Neuronal stem cell (in vitro differentiated cells): ENCODE measurements at places on chromosomes 2 and 18.

- DNase-seq: no peak
These were observed 537.5 kb upstream of the FSIP2 start for GRCh38 chr2:185201063-185201462.

DNA sequence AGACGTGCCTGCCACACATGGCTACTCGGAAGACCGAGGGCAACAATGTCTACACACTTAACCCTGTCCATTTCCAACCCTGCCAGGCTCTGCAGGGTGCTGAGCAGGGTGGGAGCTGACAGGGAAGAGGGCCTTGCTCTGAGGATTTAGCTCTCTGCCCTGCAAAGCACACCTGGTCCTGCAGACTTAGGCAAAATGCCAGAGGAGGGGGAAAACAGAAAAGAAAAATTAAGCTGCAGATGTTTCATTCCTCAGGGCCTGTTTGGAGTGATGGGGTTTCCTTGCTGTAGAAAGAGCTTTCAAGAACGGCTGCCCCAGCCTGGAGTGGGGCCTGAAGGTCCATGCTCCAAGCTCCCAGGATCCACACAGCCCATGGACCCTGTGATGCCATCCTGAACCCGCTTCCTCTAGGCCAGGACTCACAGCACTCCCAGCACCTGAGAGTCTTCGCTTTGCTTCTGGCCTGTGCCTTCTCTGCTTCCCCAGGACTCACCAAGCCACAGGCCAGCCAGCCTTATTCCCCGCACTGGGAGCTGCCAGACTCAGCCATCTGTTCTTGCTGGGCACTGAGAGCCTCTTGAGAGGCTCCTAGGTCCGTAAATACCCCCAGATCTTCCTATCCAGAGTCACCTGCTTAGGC is 9.1 kb upstream of the TEX51 start:
- DNase-seq: no peak

DNA sequence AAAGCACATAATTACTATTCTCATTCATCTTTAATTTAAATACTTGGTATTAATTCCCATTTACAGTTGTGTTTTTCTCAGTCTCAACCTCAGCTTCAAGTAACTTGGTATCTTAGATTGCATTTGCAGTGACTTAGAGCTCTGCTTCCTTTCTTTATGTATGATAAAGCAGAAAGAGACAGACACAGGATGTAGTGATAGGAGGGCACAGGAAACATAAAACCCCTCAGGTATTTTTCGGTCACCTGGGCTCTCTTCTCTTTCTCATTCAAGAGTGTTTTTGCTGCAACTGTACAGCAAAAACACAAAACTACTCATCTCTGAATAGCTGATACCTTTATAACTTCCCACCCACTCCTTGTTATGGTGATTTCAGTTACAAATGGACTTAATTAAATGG is 83.1 kb downstream of the KCTD18 start:
- no peak for DNase-seq

- DNase-seq: no peak
These were observed 1768.2 kb downstream of the SUCLG1 start for GRCh38 chr2:82690757-82691411.

DNA sequence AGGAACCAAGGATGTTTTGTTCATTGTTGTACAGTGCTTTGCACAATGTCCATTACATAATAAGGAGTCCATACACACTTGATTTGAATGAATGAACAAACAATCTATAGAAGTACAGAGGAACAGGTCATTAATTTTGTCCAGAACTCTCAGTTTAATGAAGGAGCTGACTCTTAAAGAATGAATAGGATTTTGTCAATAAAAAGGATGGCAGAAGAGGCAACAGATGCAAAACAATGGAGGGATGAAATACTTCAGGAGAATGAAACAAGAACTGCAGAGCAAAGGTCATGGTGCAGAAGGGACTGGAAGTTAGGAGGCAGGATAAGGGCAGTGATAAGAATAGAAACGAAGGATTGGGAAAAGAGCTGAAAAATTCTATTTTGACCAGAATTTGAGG is 28.7 kb upstream of the COL5A2 start:
- peak; percentile 6 for DNase-seq

DNA sequence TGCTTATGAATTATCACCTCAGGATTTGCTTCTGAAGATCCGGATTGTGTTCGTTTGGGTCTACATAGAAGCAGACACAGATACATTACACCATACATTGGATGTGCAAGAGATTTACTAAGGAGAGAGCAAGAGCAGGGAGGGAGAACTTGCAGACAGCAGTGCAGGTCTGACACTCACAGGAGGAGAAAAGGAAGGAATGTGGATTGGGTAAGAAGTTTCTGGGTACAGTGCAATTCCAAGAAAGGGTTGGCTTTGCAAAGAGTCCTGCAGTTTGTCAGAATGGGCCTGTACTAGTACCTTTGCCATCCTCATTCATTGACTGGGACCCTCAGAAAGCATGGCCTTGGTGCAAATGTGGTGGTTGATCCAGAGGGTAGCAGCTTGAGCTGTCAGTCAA is 4.8 kb upstream of the THOC1 start:
- DNase-seq: no peak

- no peak for DNase-seq
These were observed 22.5 kb upstream of the OTOF start for GRCh38 chr2:26500406-26500805.

GRCh38 chr2:145258903-145259579 is 739.1 kb upstream of the ZEB2 start:
- no peak for DNase-seq

DNA sequence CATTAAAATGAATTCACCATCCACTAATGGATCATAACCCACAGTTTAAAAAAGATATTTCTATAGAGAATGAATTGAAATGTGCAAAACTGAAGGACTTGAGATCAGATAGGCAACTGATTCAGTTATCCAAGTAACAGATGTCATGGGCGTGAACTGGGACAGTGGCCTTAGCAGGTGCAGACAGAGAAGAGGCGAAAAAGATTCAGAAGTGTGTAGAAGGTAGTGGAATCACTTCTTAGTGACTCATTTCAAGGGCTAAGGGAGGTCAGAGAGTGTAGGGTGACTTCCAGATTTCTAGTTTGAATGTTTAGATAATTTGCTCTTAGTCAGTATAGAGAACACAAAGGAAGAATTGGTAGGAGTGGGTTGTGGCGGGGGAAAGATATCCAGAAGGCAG is 79.7 kb downstream of the EHBP1 start:
- DNase-seq: no peak

GRCh38 chr2:189557373-189557772 is 23.2 kb downstream of the SLC40A1 start:
- DNase-seq: no peak

- no peak for DNase-seq
These were observed 80.8 kb downstream of the INPP5D start for GRCh38 chr2:233140978-233141377.

DNA sequence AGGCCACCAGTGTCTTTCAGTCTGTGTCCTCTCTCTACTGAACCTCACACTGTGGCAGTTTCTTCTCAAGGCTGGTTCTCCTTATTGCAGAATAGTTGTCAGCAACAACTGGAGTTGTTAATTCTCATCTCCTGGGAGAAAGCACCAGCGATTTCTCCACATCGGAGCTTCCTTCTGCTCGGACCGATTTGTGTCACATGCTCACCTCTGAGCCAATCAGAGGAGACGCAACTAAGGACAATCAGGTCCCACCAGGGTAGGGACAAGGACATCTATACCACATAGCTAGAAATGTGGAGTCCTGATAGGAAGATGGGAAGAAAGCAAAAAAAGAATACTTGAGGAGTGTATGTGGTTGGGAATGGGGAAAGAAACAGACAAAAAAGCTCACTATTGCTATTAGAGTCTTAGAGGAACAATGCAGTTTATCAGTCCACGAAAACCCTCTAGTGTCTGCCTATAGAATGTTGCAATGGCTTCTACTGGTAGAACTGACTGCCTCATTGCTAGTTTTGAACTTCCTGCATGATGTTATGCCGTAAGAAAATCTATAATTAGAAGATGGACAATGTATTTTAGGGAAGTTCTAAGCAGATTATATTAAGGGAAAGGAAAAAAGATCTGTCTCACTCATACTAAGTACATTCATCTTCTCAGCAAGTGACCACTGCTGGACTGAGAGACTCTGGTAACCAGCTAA is 169.7 kb downstream of the CDCA7 start:
- DNase-seq: no peak

DNA sequence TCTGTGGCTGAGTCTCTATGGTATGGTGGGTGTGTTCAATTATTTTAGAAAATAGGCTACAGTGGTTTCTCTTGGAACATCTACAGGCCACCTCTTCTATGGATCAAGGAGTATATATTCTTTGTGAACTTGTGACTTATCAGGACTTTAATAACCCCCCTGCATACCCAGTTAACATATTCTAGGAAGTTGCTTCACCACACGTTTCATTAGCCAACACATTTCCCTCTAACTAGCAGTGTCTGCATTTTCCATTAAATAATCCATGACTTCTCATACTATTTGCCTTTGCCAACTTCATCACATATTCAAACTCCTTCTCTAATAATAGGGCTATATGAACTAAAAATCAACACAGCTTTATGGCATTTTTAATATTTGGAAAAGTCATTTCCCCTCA is 187.6 kb upstream of the ARL4C start:
- DNase-seq: no peak

DNA sequence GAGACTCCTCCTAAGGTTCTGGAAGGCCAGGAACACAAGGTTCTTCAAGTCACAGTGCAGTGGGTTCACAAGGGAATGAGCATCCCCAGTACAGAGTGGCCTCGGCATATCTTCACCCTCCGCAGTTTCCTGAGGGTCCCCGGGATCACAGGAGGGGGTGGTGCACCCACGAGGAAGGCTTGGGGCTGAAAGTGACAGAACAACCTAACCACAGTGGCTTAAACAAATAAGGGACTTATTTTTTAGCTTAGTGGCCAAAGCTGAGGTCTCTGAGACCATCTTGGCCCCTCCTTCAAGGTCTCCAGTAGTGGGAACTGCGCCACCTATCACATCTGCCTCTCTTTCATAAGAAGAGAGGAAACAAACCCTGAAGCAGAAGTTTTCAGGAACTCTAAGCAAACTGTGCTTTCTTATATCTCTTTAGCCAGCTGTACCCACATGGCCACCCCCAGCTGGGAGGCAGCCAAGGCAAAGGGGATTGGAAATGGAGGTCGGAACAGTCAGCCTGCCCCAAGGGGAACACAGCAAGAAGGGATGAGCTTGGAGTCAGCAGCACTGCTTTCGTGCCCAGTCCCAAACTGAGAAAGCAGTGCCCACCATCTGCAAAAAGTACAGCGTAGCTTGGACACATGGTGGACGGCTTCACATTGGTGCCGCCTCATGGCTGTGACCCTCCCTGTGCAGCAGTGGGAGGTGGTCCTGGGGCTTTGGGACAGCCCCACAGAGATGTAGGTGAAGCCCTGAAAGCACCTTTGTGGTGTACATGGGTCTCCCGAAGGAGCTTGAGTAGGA is 260.0 kb upstream of the ID2 start:
- DNase-seq: no peak

GRCh38 chr18:77949355-77949973 is 699.8 kb downstream of the GALR1 start:
- no peak for DNase-seq

DNA sequence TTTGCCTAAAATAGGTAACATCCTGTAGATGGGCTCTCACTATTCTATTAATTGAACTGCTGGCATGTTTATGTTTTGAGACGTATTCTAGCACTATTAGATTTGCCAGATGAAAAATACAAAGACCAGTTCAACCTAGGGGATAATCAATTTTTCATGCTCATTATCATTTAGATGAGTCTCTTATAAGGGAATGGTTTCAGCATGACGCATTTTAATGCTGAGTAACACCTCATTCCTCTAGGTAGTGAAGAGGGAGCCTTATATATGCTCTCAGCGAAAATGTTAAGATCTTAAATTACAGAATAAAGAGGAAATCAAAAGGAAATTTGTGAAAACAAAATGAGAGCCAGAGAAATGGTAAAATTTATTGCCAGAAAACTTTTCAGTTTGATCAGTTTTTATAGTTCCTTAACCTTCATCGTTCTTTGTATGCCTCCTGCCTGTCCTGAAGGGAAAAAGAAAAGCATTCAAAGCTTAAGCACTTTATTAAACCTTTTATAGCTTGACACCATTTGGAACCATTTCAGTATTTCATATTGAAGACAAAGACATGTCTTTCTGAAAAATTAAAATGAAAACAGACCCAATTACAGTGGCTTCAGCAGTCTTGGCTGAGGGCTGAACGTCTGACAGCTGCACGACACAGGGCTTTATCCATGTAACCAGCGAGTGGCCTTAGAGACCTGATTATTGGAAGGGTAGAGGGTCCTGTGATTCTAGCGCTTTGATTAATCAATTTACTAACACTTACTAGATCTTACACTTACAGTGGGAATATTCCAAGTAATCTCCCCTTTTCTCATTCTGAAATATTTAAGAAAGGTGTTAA is 112.8 kb downstream of the ADCYAP1 start:
- DNase-seq: no peak

GRCh38 chr2:167940734-167941507 is 306.5 kb downstream of the STK39 start:
- DNase-seq: no peak

- DNase-seq: peak; percentile 32
These were observed 14.1 kb upstream of the ZSWIM2 start for GRCh38 chr2:186862869-186863709.

DNA sequence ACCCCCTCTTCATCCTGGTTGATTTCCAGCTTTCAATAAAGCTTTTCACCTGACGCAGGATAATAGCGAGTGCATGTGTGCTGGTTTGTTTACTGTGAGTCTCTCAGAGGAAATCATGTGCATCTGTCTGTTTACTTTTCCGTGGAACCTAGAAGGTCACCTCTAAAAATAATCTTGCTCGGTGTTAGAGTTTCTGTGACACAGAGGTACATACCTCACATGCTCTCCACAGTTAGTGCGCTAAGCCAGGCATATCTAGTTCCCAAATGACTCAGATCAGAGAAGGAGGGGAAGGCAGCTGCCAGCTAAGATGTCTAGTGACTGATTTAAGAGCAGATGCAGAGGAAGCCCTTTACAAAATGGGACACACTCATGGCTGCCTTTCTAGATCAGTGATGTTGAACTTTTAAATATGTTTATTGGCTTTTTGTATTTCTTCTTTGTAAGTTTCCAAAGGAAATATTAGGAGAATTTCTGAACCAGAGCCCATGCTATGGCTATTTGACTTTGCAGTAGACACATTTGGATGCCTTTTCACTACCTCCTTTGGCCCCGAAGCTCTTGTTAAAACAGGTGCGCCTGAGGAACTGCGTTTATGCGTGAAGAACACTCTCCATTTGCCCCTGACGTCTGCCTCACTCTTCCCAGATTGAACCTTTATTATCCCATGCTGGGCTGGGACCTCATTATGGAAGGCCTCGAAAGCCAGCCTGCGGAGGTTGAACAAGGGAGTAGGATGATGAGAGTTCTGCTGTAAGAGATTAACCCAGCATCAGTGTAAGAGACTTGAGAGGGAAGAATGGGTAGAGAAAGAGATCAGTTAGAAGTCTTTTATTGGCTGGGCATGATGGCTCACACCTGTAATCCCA is 145.6 kb downstream of the FAM161A start:
- DNase-seq: no peak

DNA sequence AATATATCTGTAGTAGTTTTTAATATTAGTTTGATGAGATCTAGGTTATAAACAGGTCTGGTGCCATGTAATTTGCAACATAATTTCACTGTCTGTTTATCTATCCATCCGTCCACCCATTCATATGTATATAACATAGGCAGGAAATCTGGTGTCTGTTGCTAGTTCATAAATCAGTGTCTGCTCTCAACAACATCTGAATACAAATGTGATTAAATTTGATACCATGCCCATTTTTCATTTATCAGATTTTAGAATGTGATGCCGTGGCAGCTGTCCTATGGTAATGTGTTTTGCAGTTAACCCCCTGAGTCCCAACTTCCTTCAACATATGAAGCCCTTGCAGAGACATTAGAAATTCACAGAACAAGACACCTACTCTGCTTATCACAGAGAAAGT is 228.4 kb downstream of the CMPK2 start:
- DNase-seq: no peak
